ENCODE measurements at places on chromosomes 4 and X. TPM values are rescaled to one million over a fixed set of nuclear protein-coding genes. Genes with fewer than 3 reads are reported as not detected.

- no peaks in the 10 kb centered on the region for H3K4me1 ChIP-seq
- H3K4me3 ChIP-seq = no peak overlapping the region
- no peaks in the 10 kb centered on the region for H3K27me3 ChIP-seq
- DNase-seq = no peak
Observed at GRCh38 chrX:87516717-87517121, 883 bp upstream of the KLHL4 start.

GRCh38 chr4:127856813-127857447, 23.8 kb upstream of the PLK4 start:
- no peak overlapping the region for H3K27ac ChIP-seq
- no peaks in the 10 kb centered on the region for H3K4me1 ChIP-seq
- H3K4me3 ChIP-seq = no peak overlapping the region
- no peak for DNase-seq
- no peaks in the 10 kb centered on the region for H3K27me3 ChIP-seq

GRCh38 chr4:61428950-61429349, 228.8 kb downstream of the ADGRL3 start:
- H3K4me3 ChIP-seq = no peak overlapping the region
- H3K36me3 ChIP-seq = no peaks in the 10 kb centered on the region
- H3K27ac ChIP-seq = no peak overlapping the region
- no peak for DNase-seq
- H3K27me3 ChIP-seq = no peaks in the 10 kb centered on the region

DNA sequence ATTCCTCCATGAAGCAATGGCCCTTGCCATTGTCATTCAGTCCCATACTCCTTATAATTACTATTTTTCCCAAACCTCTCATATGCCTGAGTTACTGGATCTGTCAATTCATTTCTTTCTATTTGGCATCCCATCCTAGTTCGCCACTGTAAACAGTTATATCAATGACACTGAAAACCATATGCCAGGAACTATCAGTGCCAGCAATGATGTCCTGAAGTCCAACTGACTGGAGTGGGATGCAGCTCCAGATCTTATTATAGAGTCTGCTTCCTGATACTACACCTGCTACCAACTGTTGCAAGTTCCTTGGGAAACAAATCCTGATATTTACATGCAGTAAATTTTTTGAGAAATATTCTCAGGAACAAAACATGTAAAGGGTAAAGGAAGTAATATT, 27.0 kb upstream of the BANK1 start:
- H3K27ac ChIP-seq = no peak overlapping the region
- no peak for DNase-seq
- no peaks in the 10 kb centered on the region for H3K4me1 ChIP-seq
- no peaks in the 10 kb centered on the region for H3K27me3 ChIP-seq

DNA sequence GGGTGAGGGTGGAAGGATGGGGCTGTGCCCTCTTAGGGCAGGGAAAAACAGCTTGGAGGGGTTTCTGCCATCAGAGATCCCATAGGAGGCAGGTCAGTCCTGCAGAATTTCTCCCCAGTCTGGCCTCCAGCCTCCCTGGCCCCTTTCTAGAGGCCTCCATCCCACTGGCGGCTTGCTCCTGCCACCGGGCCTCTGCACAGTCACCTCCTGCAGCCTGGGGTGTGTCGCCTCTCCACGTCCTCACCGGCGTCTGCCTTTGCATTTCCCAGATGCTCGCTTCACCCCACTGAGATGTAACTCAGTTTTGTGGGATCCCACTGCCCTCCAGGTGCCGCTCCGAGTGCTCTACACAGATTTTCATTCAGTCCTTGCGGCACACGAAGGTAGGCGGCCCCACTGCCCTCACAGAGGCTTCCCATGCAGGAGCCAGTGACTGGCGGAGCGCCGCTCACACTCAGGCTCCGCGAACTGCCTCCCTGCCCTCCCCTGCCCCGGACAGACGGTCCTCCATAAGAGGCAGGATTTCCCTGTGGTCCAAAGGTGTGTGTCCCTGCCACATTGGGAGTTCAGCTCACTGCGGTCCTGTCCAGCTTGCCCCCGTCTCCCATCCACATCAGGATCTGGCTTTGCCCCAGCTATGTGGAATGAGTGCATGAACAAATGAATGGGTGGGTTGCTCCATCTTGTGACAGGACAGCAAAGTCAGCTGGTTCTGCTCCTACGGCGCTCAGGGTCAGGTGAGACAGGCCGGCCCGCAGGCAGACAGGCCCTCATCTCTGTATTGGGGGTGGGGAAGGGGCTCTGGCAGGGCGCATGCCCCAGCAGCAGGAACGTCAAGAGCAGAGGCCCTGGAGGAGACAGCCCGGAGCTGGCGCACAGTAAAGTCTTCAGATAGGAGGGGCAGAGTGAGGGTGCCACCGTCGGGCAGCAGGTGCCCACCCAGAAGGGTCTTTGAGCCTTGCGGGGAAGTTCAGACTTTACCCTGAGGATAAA, 2.7 kb upstream of the TMEM271 start:
- no peaks in the 10 kb centered on the region for H3K36me3 ChIP-seq
- peaks cover 11% of the 10 kb centered on the region for H3K4me1 ChIP-seq
- DNase-seq = no peak
- no peak overlapping the region for H3K27ac ChIP-seq
- H3K4me3 ChIP-seq = no peak overlapping the region

DNA sequence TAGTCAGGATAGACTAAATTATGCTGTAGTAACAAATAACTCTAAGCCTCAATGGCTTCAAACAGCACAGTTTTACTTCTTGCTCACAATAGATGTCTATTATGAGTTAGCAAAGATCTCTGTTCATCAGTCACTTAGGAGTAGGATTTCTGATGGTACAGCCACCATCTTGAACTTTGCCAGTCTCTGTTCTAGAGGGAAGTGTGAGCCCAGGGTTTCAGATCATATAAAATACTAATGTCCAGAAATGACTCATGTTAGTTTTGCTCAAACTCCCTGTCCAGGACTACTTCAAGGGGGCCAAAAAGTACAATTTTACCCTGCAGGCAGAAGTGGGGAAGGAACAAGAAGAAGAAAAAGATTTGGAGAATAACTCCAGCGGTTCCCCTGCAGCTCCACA, 77.1 kb upstream of the LSM6 start:
- no peaks in the 10 kb centered on the region for H3K4me1 ChIP-seq
- H3K27ac ChIP-seq = no peak overlapping the region
- no peaks in the 10 kb centered on the region for H3K27me3 ChIP-seq
- H3K4me3 ChIP-seq = no peak overlapping the region
- H3K36me3 ChIP-seq = no peaks in the 10 kb centered on the region
- DNase-seq = no peak

GRCh38 chr4:98996056-98996764, 689 bp downstream of the METAP1 start:
- H3K27me3 ChIP-seq = no peaks in the 10 kb centered on the region
- H3K27ac ChIP-seq = peak overlapping the region; percentile 88
- peak; percentile 19 for DNase-seq
- H3K4me1 ChIP-seq = no peaks in the 10 kb centered on the region
- H3K4me3 ChIP-seq = peak overlapping the region; percentile 98
- no peaks in the 10 kb centered on the region for H3K36me3 ChIP-seq

- H3K27me3 ChIP-seq = no peaks in the 10 kb centered on the region
- H3K4me1 ChIP-seq = no peaks in the 10 kb centered on the region
- no peak overlapping the region for H3K4me3 ChIP-seq
- H3K36me3 ChIP-seq = no peaks in the 10 kb centered on the region
- DNase-seq = no peak
Observed at GRCh38 chr4:8637456-8637984, 45.0 kb downstream of the CPZ start.

The CFAP47 gene
- 0.59 TPM for total RNA-seq

The REPS2 gene
- total RNA-seq = 68.4 TPM

The CXCL10 gene
- 1.9 TPM for total RNA-seq
